ENCODE measurements at places on chromosomes 13 and 19.
A peak's percentile ranks its signal among the peaks of the same experiment; 100 is the strongest.

DNA sequence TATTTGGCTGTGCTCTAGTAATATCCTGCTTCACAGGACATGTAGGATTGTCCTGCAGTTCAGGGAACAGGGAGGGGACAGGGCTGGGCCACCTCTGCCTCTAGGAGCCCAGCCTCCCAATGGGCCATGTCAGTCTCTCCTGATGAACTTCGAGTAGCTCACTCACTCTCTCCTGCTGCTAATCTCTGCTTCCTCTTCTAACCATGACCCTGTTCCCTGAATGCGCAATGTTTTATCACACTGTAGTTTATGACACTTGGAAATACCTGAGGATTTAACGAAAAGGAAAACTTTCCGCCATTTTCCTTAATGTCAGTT, 9.2 kb downstream of the PARP4 start:
- DNase-seq = no peak

GRCh38 chr13:27037571-27037970, 134.0 kb downstream of the USP12 start:
- no peak for DNase-seq

GRCh38 chr19:3508771-3509535, 2.8 kb downstream of the FZR1 start:
- DNase-seq = no peak

DNA sequence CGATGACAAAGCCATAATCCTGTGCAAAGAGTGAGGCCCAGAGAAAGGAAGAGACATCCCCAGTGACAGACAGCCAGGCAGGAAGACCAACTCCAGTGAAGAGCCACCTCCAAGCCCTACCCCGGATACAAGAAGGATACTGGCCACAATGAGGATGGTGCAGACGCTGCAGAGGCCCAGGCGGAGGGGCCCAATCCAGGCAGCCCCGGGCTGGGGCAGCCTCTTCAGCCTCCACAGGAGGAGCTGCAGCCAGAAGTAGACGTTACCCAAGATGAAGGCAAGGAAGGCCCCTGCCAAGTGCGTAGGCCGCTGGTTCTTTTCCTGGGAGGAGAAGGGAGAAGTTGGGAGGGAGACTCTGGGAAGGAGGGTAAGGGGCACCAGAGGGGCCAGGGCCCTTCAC, 8.5 kb downstream of the TMEM150B start:
- no peak for DNase-seq

DNA sequence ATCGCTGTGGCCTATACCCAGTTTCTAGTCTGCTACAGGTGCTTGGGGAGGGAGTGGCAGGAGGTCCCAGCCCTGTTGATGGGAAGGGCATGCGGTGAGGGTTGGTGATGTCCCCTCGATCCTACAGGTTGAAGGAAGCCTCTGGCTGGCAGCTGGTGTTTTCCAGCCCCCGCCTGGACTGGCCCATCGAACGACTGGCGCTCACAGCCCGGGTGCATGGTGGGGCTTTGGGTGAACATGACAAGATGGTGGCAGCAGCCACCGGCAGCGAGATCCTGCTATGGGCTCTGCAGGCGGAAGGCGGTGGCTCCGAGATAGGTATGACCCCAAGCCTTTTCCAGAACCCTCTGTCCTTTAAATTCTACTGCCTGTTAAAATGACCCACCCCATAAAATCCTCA, 3.9 kb downstream of the SHKBP1 start:
- no peak for DNase-seq

- DNase-seq = peak; percentile 64
These were observed 36.4 kb downstream of the CRYL1 start for GRCh38 chr13:20489185-20489820.

GRCh38 chr19:29840066-29840950, 28.5 kb downstream of the CCNE1 start:
- no peak for DNase-seq

GRCh38 chr13:101917833-101918661, 465.6 kb downstream of the ITGBL1 start:
- no peak for DNase-seq

DNA sequence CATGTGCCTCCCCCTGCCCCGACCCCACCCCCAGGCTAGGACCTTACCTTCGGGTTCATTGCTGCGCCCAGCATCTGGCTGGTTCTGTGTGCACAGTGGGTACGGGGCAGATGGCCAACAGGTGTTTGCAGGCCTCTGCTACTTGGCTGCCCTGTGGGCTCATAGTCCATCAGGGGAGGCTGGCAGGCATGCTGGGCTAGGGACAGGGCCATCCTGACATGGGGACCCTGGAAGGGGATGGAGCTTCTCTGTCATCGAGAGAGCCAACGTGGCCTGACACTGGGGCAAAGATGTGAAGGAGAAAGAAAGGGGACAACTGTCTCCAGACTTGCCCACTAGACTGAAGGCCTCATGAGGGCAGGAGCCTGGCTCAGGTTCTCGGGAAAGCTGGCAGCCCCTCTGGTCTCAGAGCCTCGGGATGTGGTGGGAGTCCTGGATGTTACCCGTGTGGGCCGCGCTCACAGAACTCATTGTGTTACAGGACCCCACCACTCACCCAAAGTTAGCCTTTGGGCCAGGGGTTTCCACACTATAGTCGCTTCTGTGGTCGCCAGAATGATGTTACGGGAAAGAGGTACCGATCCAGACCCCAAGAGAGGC, 4.7 kb downstream of the ZNF536 start:
- DNase-seq = no peak

DNA sequence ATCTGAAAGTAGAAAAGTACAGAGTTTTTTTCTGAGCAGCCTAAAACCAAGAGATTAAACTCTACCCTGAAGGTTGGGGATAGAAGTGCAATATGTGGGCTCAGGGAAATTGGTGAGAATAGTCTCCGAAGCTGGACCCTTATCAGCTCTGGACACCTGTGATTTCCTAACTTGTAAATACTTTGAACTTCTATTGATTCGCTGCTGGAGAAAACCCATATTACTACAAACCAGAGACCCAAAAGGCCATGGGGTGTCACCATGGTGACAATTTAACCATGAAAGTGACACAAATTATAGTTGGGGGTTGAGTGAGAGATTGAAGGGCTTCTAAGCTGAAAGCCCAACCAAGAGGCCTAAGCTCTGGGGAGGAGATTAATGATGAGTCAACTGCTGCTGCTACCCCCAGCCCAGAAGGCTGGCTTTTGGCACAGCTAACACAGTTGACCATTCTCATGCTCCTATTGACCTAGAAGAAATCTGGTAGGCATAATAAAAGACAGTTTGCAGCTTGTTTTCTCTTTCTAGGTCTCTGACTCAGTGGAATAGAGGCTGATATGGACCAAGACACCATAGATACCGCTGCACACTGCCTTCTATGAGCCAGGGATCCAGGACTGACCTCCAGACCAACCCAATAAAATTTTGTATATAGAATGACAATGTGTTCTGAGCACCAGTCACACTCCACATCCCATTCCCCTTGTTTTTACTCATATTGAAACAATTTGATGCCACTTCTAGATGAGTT, 131.9 kb upstream of the FNDC3A start:
- DNase-seq = no peak

- DNase-seq = peak; percentile 51
These were observed 350.9 kb downstream of the FOXO1 start for GRCh38 chr13:40315416-40316064.

- no peak for DNase-seq
These were observed 23.9 kb upstream of the SPART start for GRCh38 chr13:36370108-36370429.

GRCh38 chr13:45781553-45782326, 69.8 kb downstream of the SIAH3 start:
- no peak for DNase-seq

DNA sequence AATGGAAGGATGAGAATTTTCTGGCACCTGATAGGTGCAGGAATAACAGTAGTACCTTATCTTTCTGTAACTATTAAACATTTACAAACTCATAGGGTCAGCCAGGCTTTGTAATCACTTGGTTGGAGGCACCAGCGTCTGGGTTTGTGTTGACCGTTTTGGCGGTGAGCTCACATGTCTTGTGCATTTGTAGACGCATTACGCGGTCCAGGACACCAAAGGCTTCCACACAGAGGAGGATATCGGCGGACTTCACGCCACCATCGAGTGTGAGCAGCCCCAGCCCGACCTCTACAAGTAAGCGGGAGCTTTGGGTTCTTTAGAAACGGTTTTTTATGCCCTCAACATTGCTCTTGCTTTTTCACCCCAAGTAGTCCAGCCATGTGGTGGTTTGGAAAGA, 129.3 kb downstream of the ATP11A start:
- no peak for DNase-seq

DNA sequence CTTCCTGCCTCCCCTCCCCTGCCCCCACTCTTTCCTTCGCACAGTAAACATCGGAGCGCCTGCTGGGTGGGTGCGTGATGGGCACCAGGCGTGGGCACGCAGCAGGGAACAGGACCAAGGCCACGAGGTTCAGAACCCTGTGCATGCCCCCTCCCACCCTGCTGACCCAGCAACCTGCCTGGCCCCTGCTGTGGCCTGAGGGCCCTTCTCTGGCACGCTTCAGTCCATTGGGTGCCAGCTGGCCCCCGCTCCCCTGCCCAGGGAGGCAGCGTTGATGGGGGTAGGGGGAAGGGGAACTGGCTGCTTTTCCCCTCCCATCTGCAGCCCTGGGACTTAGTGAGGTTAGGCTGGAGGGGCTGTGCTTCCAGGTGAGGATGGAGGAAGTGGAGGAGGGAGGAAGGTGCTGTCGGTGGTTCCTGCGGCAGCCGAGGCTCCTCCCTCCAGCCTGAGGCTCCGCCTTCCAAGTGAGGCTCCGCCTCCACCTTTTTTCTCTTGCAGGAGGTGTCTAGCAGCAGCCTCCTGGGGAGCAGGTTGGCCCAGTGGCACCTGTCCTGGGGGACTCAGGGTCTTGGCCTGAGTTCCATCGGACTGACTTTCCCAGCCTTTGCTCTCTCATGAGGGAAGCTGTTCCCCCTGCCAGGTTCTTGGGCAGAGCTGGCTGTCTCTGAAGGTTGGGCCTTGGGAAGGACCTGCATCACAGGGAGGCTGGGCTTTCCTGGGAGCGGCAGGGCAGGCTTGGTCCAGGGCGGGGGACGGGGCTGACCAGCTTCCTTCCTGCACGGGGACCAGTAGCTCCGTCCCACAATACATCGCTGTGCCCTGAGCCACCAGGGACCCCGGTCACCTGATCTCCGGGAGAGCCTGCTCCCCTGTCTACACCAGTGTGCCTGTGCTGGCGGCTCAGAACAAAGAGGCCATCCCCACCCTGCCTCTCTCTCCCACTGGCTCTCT, 7.3 kb downstream of the PIAS4 start:
- DNase-seq = peak; percentile 18

GRCh38 chr13:66501181-66501580, 729.0 kb downstream of the PCDH9 start:
- no peak for DNase-seq

- no peak for DNase-seq
These were observed 22.2 kb upstream of the GDF15 start for GRCh38 chr19:18363787-18364186.

GRCh38 chr19:15540435-15540834, 32.1 kb downstream of the CYP4F22 start:
- no peak for DNase-seq

GRCh38 chr19:58007285-58007684, 4.7 kb upstream of the ZNF606 start:
- DNase-seq = no peak

- peak; percentile 91 for DNase-seq
These were observed 3.6 kb upstream of the MYO1F start for GRCh38 chr19:8580710-8581281.
